ENCODE measurements at places on chromosomes 16 and 17. TPM values are rescaled to one million over a fixed set of nuclear protein-coding genes. Genes with fewer than 3 reads are reported as not detected.

Gene CDH13
- polyA plus RNA-seq, result 12.8 TPM

Gene TBC1D28
- not detected for polyA plus RNA-seq

Gene PYDC1
- not detected for polyA plus RNA-seq

Gene IQCK
- 46.3 TPM for polyA plus RNA-seq

Gene DOC2A
- 2.2 TPM for polyA plus RNA-seq

Gene SPATA22
- polyA plus RNA-seq, result 0.36 TPM

Gene KPNB1
- 256 TPM for polyA plus RNA-seq

Gene TMIGD1
- 0.64 TPM for polyA plus RNA-seq
